ENCODE measurements at places on chromosomes 1 and 21.

DNA sequence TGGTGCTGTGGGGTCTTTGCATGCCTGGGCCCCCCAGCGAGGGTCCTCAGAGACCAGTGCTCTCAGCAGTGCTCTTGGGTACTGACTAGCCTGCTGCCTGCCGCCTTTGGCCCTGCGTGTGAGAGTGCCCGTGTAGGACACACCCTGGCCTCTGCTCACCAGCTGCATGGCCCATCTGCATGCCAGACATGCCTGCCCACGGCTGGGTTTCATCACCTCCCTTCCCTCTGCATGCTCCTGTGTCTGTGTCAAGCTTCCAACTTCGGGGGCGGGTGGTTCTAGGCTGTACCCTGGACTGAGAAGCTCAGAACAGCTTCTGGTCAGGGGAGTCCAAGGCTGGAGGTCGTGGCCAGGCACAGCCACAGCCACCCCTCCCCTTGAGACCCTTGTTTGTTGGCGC is 56.9 kb downstream of the PTPRF start:
- DNase-seq, result no peak

GRCh38 chr1:216896146-216896545 is 172.9 kb upstream of the ESRRG start:
- DNase-seq, result no peak

GRCh38 chr1:55447488-55447887 is 232.3 kb upstream of the USP24 start:
- no peak for DNase-seq

GRCh38 chr1:224894915-224895314 is 34.6 kb upstream of the DNAH14 start:
- peak; percentile 37 for DNase-seq

- no peak for DNase-seq
These were observed 1359.1 kb upstream of the ADGRL2 start for GRCh38 chr1:80441664-80442063.

DNA sequence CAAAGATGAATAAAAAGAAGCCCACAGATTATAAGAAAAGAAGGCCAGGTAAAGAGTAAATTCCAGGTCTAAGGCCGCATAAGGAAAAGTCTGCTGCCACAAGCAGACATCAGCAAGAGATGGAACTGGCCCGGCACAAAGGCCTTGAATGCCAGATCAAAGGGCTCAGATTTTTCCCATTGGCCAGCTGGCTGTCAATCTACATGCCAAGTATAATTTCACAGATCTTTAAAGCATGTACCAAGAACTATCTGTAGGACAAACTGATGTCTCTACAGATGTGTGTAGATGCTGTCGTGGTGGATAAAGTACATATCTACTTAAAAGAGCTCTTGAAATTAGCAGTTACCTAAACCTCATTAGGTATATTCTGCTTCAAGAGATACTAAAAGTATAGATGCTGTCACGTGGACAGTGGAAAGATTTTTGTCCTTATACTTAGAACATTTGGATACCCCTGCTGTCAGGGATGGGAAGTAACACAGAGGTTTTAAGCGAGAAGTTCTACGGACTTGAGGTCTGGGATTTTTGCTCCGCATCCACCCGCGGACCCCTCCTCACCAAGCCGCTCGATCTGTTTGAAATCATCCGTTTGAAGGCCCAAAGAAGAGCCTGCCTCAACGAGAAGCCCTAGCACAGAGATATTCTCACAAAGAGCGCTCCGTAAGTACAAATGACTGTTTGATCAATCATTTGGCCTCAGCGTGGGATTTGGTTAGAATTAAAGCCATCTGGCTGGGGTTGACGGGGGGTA is 10.1 kb downstream of the GLIS1 start:
- DNase-seq, result no peak

- no peak for DNase-seq
These were observed 17.0 kb downstream of the CITED4 start for GRCh38 chr1:40844887-40845878.

GRCh38 chr1:235336903-235337302 is 8.5 kb downstream of the GGPS1 start:
- DNase-seq, result no peak

DNA sequence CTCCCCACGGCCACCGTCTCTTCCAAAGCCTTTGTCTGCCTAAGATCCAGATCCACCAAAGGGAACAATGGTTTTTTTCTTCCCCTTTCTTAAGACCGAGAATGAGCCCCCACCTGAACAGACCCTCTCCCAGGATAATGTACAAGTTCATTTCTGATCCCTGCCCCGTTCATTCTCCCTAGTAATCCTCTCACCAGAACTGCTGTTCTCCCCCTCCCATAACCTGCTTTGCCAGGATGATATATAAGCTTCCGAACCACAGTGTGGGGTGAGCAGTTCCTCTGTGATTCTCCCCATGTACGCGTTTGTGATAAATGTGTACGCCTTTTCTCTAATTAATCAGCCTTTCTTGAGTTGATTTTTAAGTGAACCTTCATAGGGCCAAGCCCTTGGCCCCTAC is 4.9 kb downstream of the RD3 start:
- DNase-seq, result no peak

GRCh38 chr21:37367703-37368540 is 1.3 kb downstream of the DYRK1A start:
- DNase-seq, result no peak

- no peak for DNase-seq
These were observed 81.2 kb upstream of the EFHD2 start for GRCh38 chr1:15328351-15329103.

- DNase-seq, result no peak
These were observed 6.6 kb upstream of the C2CD2 start for GRCh38 chr21:41960386-41960785.

DNA sequence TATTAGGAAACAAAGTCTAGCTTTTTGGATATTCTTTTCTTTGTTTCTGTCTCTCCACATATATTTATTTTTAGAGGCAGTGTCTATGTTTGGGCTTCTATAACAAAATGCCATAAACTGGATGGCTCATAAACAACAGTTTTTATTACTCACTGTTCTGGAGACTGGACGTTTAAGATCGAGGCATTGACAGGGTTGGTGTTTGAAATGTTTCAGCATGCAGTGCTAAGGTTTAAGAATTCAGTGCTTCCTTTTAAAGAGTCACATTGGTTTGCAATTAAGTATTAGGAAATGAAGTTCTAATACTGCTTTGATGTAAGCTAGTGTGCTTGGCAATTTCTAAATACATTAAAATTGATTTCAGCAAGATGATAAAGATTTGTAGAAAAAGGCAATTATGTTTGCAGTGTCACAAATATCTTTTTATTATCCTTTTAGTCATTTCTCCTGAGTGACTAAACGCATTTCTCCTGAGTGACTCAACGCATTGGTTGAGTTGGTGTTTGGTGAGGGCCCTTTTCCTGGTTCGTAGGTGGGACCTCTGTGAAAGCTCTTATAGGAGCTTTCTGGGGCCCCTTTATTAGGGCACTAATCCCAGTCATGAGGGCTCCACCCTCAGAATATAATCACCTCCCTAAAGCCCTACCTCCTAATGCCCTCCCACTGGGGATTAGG is 317.0 kb downstream of the USP25 start:
- no peak for DNase-seq

- no peak for DNase-seq
These were observed 23.6 kb downstream of the XCL2 start for GRCh38 chr1:168520052-168520751.

DNA sequence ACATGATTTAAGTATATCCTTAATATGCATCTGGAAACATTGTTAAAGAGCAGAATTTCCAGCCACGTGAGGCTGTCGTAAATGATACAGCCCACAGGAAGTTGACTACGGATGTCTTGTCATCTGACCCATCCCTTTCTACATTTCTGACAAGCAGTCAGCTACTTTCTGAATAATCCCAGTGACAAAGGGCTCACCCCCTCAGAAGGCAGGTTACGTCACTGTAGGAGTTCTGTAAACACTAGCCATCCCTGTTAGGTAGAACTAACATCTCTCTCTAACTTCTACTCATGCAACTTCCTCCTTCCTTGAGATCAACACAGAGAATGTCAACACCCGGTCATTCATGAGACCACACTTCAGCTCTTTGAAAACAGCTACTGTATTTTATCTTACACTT is 259.2 kb downstream of the GREM2 start:
- no peak for DNase-seq
